ENCODE measurements at places on chromosomes 16 and 17.

GRCh38 chr17:51764387-51764971 lies 394.0 kb downstream of the CA10 start:
- peak; percentile 83 for DNase-seq

GRCh38 chr16:7372095-7372494 lies 39.5 kb downstream of the RBFOX1 start:
- DNase-seq = no peak

DNA sequence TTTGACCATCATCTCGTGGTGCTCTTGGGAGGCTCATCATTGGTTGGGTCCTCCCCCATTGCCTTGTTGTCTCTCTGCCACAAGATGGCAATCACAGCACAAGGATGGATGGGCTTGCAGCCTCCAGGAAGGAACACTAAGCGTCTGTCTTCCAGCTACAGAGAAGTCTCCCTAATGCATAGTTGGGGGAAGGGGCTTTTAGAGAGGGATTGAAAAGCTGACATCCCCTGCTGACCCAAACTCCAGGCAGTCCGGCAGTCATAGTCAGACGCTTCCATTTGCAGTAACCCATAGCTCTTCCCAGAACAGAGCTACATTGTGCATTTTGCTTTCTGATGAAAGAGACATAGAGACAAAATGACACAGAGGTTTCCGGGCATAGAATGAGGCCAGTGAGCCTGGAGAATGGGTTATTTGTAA lies 111.4 kb downstream of the UTP18 start:
- DNase-seq = peak; percentile 67

DNA sequence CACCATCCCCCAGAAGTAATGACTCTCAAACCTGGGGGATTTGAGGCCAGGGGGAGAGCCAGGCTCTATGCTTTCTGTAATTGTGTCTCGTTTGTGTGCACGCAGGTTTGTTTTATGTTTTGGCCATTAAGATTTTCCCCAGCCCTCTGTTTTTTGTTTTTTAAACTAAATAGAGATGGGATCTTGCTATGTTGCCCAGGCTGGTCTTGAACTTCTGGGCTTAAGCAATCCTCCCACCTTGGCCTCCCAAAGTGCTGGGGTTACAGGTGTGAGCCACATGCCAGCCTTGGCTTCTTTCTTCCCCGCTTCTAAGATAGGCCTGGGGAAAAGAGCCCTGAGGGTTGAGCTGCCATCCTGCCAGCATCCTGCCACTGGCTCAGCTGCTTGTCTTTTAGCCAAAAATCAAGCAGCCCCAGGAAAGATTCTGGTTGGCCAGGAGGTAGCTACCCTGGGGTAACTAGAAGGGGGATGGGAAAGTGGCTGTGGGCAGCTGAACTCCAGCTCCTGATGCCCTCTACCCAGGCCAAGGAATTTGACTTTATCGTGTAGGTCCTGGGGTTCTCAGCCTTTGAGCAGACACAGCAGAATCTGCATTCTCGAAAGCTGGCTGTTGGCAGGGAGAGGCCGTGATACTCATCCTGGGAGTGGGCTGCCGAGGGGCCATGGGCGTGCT lies 18.4 kb downstream of the KDM8 start:
- no peak for DNase-seq

GRCh38 chr17:57326764-57327163 lies 70.4 kb downstream of the MSI2 start:
- no peak for DNase-seq

DNA sequence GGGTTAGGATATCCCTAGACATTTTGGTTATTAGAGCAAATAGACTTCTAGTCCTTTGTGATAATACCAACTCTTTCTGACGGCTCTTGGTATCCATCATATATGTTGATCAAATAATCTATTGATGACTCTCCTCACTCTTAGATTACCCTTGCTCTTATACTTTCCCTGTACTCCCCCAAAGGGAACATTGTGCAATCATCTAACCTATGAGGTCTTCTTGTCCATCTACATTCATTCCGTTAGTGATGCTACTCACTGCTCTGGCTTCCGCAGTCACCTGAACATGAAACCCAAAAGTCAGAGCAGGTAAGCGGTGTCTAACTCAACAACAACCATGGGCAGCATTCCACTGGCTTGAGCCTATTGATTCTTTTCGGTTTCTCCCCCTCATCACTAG lies 223.7 kb upstream of the SALL1 start:
- no peak for DNase-seq

GRCh38 chr16:2983706-2984136 lies 3.5 kb upstream of the PKMYT1 start:
- peak; percentile 60 for DNase-seq

DNA sequence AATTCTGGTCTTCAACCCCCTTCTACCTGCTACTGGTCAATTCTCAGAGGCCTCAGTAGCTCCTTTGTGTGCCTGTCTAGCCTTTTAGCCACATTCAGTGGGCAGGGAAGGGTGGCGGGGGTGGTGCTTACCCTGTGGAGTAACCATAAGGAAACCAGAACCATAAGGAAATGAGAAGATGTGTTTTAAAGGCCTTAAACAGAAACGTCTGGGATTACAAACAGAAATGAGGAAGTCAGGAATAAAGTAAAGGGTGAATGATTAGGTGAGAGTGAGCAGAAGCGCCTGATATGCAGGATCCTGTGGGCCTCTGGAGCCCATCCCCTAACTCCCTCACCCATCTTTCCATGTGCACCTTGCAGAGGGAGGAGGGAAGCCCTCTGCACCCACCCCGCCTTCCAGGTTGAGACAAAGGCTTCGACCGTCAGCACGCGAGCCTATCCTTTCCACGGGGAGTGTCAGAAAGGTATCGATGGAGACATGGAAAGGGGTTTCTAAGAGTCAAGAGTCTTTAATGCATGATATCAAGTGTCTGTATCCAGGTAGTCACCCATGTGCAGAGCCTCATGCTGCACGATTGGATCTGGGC lies 20.4 kb downstream of the KIAA0513 start:
- no peak for DNase-seq

DNA sequence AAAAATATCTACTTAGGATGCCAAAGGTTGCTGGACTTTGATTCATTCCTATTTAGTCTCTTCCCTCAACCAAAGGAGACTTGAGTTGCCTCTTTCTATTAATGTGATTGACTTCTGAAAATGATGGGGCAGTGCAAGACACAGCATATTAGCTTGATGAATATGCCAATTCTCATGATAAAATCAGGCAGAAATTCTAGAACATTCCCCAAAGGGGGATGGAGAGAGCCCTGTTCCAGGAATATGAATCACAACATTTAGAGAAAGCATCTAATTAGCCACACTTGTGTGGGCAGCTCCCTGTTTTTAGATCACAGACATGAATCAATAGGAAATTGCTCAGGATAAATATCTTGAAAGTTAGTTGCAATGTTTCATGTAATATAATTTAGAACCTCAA lies 584.0 kb upstream of the CDH8 start:
- DNase-seq = no peak

GRCh38 chr17:57133486-57133885 lies 48.4 kb downstream of the AKAP1 start:
- DNase-seq = peak; percentile 18

DNA sequence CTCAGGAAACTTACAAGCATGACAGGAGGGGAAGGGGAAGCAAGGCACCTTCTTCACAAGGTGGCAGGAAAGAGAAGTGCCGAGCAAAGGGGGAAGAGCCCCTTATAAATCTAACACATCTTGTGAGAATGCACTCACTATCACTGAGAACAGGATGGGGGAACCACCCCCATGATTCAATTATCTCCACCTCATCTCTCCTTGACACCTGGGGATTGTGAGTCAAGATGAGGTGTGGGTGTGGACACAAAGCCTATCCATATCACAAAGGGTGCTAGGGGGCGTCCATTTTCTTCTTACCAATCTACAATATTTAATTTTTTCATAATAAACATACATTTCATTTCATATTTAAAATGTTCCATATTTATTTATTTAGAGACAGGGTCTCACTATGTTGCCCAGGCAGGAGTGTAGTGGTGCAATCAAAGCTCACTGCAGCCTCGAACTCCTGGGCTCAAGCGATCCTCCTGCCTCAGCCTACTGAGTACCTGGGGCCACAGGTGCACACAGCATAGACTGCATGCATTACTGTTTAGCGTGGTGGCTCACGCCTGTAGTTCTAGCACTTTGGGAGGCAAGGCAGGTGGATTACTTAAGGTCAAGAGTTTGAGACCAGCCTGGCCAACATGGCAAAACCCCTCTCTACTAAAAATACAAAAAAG lies 26.5 kb upstream of the FAAP100 start:
- no peak for DNase-seq

DNA sequence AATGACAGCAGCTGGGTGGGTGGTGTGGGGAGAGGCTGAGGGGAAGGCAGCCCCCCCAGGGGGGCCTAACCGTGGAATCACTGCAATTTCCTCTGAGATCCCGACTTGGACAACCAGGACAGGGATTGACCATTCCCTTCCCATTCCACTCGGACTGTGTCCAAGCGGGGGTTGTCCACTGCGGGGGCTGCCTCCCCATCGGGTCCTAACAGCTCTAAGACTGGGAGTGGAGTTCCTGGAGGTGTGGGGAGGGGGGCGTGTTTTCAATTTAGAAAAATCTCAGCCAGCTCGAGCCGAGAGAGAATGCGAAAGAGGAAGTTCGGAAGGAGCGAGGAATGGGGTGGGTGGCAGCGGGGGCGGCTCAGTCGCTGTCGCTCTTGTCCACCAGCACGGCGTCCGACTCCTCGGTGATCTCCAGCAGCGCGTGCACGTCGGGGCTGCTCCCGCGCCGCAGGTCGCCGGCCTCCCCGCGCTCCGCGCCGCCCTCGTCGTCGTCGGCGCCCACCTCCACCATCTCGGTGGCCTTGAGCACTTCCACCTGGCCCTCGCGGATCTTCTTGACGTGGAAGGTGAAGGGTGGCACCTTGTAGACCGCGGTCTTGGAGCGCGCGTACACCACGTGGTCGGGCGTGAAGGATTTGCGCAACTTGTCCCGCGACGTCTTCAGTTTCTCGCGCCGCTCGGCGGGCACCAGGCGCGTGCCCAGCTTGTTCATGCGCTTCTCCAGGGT lies 16.2 kb upstream of the STAT3 start:
- no peak for DNase-seq

- peak; percentile 81 for DNase-seq
Measured at GRCh38 chr17:51322390-51323029, 62.2 kb downstream of the UTP18 start.

- DNase-seq = no peak
Measured at GRCh38 chr16:75703306-75703705, 2.0 kb upstream of the DUXB start.

GRCh38 chr17:14044702-14045101 lies 24.6 kb upstream of the COX10 start:
- no peak for DNase-seq

DNA sequence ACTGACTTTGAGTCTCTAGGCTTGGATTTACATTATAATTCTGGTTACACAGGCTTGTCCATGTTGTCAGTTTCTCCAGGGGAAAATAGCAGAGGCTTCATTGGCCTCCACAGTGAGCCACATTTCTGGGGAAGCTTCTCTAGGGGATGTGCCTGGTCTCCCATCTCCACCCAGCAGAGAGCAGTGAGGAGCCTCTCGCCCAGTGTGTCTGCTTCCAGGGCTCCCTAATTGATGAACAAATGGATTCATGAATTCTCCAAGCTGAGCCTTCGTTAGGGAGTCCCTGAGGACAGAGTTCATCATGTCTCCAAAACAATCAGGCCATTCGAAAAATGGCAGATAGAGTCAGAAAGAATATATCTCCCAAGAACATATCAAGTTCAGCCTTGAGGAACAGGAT lies 162.4 kb upstream of the TOX3 start:
- no peak for DNase-seq

DNA sequence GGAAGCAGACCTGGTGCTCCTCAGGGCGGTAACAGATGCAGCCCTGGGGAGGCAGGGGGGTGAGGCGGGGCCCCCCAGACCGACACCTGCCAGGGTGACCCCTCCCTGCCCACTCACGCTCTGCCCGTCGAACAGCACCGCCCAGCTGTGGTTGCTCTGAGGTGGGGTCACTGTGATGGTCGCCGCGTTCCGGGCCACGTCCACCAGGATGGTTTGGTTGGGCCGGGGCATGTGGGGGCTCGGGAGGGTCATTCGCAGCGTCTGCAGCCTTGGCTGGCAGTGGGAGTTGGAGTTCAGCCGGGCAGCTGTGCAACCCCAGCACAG lies 692 bp downstream of the BRICD5 start:
- no peak for DNase-seq
